Tongue (tissue), 3 donors: ENCODE measurements at places on chromosomes 5 and 9. TPM values are rescaled to one million over a fixed set of nuclear protein-coding genes. Genes with fewer than 3 reads are reported as not detected.
A peak's percentile ranks its signal among the peaks of the same experiment; 100 is the strongest.

- no peak for DNase-seq
These were observed 356.9 kb downstream of the NFIB start for GRCh38 chr9:13957089-13957488.

DNA sequence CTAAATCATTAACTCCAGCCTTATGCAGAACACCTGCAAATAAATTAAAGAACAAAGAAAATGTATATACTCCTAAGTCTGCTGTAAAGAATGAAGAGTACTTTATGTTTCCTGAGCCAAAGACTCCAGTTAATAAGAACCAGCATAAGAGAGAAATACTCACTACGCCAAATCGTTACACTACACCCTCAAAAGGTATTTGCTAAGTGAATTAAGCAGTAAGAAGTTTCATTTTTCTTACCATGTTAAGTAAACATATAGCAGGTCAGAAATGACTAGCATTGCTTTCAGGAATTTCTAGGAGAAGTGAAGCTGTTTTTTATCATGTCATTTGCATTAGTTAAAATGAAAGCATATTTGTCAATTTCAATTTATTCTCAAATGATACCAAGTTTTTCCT lies 92.7 kb downstream of the MELK start:
- peak; percentile 2 for DNase-seq

DNA sequence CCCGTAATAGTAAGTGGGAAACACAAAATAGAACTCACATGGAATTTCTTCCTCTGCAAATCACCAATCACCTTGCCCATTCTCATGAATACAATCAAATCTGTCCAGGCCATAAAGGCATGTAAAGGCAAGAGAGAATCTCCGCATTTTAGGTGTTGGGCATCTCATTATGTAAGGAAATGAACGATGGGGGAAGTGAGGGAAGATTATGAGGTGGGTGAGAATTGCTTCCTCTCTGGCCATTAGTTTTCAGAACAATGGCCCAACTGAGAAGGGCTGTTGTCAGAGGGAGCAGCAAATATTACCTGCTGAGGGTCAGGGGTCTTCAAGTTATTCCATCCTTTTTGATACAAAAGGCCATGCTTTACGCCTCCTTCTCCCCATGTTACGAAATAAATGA lies 455.1 kb downstream of the ARHGEF28 start:
- no peak for DNase-seq

DNA sequence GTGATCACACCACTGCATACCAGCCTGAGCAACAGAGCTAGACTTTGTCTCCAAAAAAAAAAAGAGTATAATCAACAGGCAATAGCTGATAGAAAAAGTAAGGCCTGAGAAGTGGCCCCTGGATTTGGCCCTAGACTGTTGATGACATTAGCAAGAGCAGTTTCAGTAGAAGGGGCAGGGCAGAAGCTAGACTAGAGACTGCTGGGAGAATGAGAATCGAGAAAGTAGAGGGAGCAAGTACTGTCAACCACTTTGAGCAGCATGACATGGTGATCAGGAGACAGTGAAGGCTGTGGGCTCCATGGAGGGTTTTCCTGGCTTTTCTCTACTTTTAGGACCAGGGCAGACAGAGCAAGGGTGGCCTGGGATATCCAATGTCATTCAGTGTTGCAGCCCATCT lies 34.9 kb upstream of the B4GALT1 start:
- DNase-seq = no peak

KIF12 gene
- 0.31 TPM for total RNA-seq

SLC35A4 gene
- 9.7 TPM for total RNA-seq
